K562 (cell line): ENCODE measurements at places on chromosomes 1 and 21. TPM values are rescaled to one million over a fixed set of nuclear protein-coding genes. Genes with fewer than 3 reads are reported as not detected.

- H3K4me3 ChIP-seq, result no peak overlapping the region
- peaks cover 11% of the 10 kb centered on the region; the same call in 1 of the 2 replicates for H3K27me3 ChIP-seq
- H3K4me1 ChIP-seq, result no peaks in the 10 kb centered on the region
- H3K27ac ChIP-seq, result no peak overlapping the region
- DNase-seq, result no peak
- no peaks in the 10 kb centered on the region for H3K36me3 ChIP-seq
These were observed 62.4 kb upstream of the TIAM1 start for GRCh38 chr21:31406510-31406909.

GRCh38 chr1:203480525-203481084 lies 5.0 kb downstream of the PRELP start:
- H3K36me3 ChIP-seq, result no peaks in the 10 kb centered on the region
- H3K4me3 ChIP-seq, result no peak overlapping the region

DNA sequence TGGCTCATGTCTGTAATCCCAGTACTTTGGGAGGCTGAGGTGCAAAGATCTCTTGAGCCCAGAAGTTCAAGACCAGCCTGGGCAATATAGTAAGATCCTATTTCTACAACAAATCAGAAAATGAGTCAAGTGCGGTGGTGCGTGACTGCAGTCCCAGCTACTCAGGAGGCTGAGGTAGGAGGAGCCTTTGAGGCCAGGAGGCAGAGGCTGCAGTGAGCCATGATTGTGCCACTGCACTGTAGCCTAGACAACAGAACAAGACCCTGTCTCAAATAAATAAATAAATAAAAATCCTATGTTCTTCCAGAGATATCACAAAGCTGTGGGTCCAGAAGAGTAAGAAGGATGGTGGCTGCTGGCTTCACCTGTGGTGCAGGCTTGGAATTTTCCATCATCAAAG lies 22.1 kb downstream of the CDA start:
- no peak overlapping the region for H3K27ac ChIP-seq
- H3K36me3 ChIP-seq, result no peaks in the 10 kb centered on the region
- H3K27me3 ChIP-seq, result peaks cover 23% of the 10 kb centered on the region

DNA sequence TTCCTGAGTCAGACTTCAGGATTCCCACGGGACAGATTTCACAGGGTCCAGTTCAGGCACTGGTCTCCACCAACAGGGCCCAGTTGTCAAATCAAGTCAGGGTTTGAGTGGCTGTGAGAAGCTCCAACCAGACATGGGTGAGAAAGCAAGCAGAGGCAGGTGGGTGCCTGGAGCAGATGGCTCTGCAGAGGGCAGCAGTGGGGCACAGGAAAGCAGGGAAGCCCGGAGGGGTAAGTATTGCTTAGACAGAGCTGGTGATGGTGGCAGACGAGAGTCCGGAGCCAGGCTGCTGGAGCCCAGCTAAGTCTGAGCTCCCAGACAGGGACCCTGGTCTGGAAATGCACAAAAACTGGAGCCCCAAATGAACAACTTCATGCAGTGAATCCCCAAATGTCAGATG lies 40.4 kb downstream of the RIMS3 start:
- no peak overlapping the region for H3K4me3 ChIP-seq
- no peak for DNase-seq
- H3K27ac ChIP-seq, result no peak overlapping the region

DNA sequence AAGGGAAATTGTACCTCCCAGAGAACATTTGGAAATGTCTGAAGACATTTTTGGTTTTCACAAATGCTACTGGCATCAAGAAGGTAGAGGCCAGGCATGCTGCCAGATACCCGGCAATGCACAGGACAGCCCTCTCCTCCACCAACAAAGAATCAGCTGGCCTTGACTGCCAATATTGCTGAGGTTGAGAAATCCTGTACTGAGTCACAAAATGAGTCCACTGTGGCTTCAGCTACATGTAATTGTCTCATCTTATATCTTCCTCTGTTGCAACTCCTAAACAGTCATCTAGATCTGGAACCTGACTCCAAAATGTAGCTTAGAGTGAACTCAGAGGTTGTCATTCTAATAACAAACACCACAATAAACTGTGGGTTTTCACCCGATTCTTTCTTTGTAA lies 327.5 kb upstream of the POGK start:
- H3K36me3 ChIP-seq, result no peaks in the 10 kb centered on the region
- no peak for DNase-seq
- H3K27me3 ChIP-seq, result no peaks in the 10 kb centered on the region

GRCh38 chr1:15179485-15179883 lies 25.9 kb downstream of the TMEM51 start:
- H3K36me3 ChIP-seq, result no peaks in the 10 kb centered on the region
- no peak for DNase-seq
- H3K4me3 ChIP-seq, result no peak overlapping the region
- no peak overlapping the region for H3K27ac ChIP-seq

ASCL5 gene
- not detected in 2 replicates for polyA plus RNA-seq

CYP4A11 gene
- not detected in 2 replicates for polyA plus RNA-seq

DNM3 gene
- 0.08 and 0.32 TPM in 2 replicates for polyA plus RNA-seq

NPHS2 gene
- polyA plus RNA-seq, result not detected in 2 replicates

IL20 gene
- not detected in 2 replicates for polyA plus RNA-seq
